ENCODE measurements at places on chromosomes 7 and 10.

DNA sequence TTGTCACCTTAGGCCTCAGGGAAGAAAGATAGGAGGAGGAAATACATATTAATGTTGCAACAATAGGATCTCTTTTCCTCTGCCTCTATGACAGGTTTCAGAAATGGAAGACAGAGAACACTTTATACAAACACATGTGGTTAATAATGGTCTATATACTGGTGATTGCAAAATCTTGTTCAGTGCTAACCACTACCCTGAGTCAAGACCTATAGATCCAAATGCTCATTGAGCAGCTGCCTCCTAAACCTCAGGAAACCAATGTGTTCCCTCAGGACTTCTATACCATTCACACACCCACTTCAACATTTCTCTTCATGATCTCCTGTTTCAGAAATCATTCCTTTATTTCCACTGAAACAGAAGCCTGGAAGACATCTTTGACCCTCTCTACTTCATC lies 32.5 kb upstream of the VWDE start:
- DNase-seq = no peak

GRCh38 chr10:105644559-105644958 lies 1003.5 kb downstream of the SORCS3 start:
- no peak for DNase-seq

- DNase-seq = no peak
These were observed 29.5 kb downstream of the ZNF775 start for GRCh38 chr7:150408393-150409299.

- no peak for DNase-seq
These were observed 23.3 kb upstream of the KIAA1549 start for GRCh38 chr7:139004321-139005090.

GRCh38 chr7:29555061-29555460 lies 8.6 kb upstream of the PRR15 start:
- no peak for DNase-seq
